ENCODE measurements at places on chromosomes 3 and 15. TPM values are rescaled to one million over a fixed set of nuclear protein-coding genes. Genes with fewer than 3 reads are reported as not detected.

Gene VILL
- 2.2 TPM for total RNA-seq

Gene MNS1
- total RNA-seq = 6.8 TPM

Gene RARB
- total RNA-seq = not detected

Gene CFAP44
- 4.7 TPM for total RNA-seq

Data from HT-29 (cell line).